ENCODE measurements at places on chromosomes 5 and 9.

- DNase-seq: no peak
These were observed 22.3 kb upstream of the SNAPC3 start for GRCh38 chr9:15400281-15400941.

- DNase-seq: no peak
These were observed at the start of gene ADAMTS12 for GRCh38 chr5:33891788-33892619. TSS of gene ADAMTS12 (minus strand) at chr5:33891990. CDS start at chr5:33891856, 134 bp downstream.

GRCh38 chr5:52895075-52895474 lies 94.1 kb upstream of the ITGA2 start:
- no peak for DNase-seq

DNA sequence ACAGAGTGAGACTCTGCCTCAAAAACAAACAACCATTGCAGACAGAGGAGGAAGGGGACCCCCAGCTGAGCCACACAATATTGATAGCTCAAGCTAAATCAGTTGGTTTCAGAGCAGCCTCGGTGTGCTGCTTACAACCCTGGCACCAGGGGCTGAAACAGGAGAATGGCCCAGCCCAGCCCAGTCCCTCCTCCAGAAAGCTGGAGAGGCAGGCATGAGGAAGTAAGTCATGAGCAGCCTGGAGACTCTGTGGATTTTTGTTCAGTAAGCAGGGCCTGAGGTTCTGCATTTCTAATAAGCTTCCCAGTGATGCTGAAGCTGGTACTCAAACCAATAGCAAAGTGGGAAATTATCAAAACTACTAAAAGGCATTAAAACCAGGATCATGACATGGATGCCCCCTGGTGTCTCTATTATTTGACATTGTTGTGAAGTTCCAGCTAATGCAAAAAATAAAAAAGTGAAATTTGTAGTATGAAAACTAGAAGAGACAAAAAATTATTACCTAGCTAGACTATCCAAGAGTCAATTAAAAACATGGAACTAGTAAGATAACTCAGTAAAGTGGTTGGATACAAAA lies 14.2 kb downstream of the PRRT1B start:
- no peak for DNase-seq

- DNase-seq: no peak
These were observed 548.5 kb upstream of the GRAMD2B start for GRCh38 chr5:125874717-125875116.

- DNase-seq: no peak
These were observed 70.8 kb downstream of the ERAP1 start for GRCh38 chr5:96736937-96737336.

DNA sequence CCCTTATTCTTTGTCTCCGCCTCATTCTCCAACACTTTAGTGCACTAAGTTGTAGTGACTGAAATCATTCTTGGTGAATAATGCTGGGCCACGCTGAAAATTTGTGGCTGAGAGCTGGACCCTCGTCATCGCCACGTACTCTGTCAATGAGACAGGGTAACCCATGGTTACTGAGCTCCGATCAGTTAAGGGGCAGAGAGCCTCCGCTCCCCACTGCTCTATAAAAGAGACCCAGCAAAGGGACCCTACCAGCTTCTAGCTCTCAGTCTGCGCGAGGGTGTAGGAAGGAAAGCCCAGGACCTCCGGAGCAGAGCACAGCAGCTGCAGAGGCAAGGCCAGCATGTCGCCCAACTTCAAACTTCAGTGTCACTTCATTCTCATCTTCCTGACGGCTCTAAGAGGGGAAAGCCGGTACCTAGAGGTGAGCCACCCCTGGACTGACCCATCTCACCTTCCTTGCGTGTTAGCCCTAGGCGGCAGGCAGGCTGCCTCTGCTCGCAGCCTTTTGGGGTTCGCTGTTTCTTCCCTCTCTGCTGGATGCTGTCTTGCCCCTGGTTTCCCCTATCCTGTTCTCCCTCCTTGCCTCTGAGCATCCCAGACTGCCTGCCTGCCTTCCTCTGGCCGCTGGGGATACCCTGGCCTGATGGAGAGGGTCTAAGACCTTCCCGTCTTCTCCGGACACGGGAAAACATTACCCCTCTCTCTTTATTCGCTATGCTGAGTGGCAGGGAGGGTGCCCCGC lies at the start of gene CRHBP:
Gene CRHBP (plus strand): TSS at position 251 of the 742 bp plus-strand sequence. CDS start 90 bp downstream, at position 341.
- DNase-seq: no peak

DNA sequence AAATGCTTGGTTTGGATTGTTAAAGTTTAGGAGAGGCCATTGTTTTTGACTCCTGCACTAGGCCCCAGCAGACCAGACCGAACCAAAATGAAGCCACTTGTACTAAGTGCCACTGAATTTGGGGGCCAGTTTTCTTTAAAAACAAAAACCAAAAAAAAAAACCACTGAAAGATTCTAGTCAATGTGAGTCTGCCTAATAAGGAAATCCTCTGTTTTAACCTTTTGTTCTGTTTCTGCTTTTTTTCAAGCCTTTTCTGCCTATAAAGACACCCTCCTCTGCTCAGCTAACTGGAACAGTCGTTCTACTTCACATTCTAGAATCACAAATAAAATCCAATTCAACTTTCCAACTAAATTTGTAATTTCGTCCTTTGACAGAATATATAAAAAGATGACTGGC lies 64.9 kb downstream of the SERINC5 start:
- DNase-seq: no peak
